Transverse colon (tissue), 4 donors: ENCODE measurements at places on chromosomes 5 and 9. TPM values are rescaled to one million over a fixed set of nuclear protein-coding genes. Genes with fewer than 3 reads are reported as not detected.
A peak's percentile ranks its signal among the peaks of the same experiment; 100 is the strongest.

DNA sequence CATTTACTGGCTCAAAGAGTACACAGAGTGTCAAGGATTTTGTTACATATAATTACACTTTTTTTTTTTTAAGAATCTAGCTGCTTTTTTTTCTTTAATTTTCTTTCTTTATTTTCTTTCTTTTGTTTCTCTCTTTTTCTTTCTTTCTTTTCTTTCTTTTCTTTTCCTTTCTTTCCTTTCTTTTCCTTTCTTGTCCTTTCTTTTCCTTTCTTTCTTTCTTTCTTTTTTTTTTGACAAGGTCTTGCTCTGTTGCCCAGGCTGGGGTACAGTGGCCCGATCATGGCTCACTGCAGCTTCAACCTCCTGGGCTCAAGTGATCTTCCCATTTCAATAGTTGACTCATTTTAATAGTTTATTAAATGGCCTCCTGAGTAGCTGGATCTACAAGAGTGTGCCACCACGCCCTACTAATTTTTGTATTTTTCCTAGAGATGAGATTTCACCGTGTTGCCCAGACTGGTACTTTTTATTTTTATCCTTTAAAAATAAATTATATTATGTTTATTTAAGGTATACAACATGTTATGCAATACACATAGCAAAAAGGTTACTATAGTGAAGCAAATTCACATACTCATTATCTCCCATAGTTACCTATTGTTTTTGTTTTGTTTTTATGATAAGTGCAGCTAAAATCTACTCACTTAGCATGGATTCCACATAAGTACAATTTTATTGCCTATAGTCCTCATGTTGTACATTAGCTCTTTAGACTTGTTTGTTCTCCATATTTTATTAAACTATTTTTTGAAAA is 381.5 kb upstream of the KLF4 start:
- H3K36me3 ChIP-seq: no peaks in the 10 kb centered on the region
- no peaks in the 10 kb centered on the region for H3K4me1 ChIP-seq
- DNase-seq: no peak
- H3K27ac ChIP-seq: no peak overlapping the region
- H3K27me3 ChIP-seq: no peaks in the 10 kb centered on the region

GRCh38 chr5:10632110-10632761 is 68.4 kb downstream of the ANKRD33B start:
- H3K4me1 ChIP-seq: peaks cover 8% of the 10 kb centered on the region
- H3K36me3 ChIP-seq: no peaks in the 10 kb centered on the region
- peak overlapping the region; percentile 22 for H3K27ac ChIP-seq
- no peaks in the 10 kb centered on the region for H3K27me3 ChIP-seq

GRCh38 chr9:122383992-122384461 is 13.2 kb downstream of the PTGS1 start:
- H3K4me1 ChIP-seq: no peaks in the 10 kb centered on the region
- no peak for DNase-seq
- no peaks in the 10 kb centered on the region for H3K27me3 ChIP-seq
- no peak overlapping the region for H3K4me3 ChIP-seq

DNA sequence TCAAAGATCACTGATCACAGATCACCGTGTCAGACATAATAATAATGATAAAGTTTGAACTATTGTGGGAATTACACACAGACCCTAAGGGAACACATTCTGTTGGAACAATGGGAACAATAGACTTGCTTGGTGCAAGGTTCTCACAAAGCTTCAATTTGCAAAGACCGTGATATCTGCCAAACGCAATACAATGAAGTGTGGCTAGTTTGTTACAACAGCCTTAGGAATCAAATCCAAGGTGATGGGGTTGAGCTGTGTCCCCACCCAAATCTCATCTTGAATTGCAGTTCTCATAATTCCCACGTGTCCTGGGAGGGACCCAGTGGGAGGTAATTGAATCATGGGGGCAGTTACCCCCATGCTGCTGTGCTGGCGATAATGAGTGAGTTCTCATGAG is 20.8 kb downstream of the KYAT1 start:
- H3K27me3 ChIP-seq: no peaks in the 10 kb centered on the region
- DNase-seq: no peak
- no peaks in the 10 kb centered on the region for H3K36me3 ChIP-seq
- peaks cover 7% of the 10 kb centered on the region for H3K4me1 ChIP-seq
- no peak overlapping the region for H3K27ac ChIP-seq

- H3K4me1 ChIP-seq: no peaks in the 10 kb centered on the region
- H3K36me3 ChIP-seq: no peaks in the 10 kb centered on the region
- no peak overlapping the region for H3K27ac ChIP-seq
- H3K27me3 ChIP-seq: no peaks in the 10 kb centered on the region
- DNase-seq: no peak
These were observed 133.9 kb downstream of the GRIA1 start for GRCh38 chr5:153624451-153624765.

GRCh38 chr9:35845824-35846771 is 17.1 kb downstream of the TMEM8B start:
- H3K36me3 ChIP-seq: no peaks in the 10 kb centered on the region
- peak overlapping the region; percentile 49 for H3K27ac ChIP-seq
- peaks cover 17% of the 10 kb centered on the region for H3K4me1 ChIP-seq
- DNase-seq: no peak
- no peak overlapping the region for H3K4me3 ChIP-seq

DNA sequence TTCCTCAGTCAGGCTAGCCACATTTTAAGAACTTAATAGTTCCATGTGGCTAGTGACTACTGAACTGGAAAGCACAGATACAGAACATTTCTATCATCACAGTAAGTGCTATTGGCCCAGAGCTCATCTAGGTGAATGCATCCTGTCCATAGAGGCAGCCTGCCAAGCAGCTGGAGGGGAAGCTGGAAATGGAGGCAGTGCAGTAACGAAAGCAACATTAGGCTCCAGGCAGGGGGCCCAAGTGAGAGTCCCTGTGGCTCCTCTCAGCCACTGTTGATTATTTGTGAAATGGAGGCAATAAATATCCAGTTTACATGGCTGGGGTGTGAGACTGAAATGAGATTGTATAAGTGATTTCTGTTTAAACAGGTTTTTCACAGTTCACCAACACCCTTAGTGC is 227.2 kb upstream of the KLF9 start:
- no peak for DNase-seq
- H3K27me3 ChIP-seq: no peaks in the 10 kb centered on the region
- H3K4me3 ChIP-seq: no peak overlapping the region
- H3K4me1 ChIP-seq: no peaks in the 10 kb centered on the region
- no peaks in the 10 kb centered on the region for H3K36me3 ChIP-seq

DNA sequence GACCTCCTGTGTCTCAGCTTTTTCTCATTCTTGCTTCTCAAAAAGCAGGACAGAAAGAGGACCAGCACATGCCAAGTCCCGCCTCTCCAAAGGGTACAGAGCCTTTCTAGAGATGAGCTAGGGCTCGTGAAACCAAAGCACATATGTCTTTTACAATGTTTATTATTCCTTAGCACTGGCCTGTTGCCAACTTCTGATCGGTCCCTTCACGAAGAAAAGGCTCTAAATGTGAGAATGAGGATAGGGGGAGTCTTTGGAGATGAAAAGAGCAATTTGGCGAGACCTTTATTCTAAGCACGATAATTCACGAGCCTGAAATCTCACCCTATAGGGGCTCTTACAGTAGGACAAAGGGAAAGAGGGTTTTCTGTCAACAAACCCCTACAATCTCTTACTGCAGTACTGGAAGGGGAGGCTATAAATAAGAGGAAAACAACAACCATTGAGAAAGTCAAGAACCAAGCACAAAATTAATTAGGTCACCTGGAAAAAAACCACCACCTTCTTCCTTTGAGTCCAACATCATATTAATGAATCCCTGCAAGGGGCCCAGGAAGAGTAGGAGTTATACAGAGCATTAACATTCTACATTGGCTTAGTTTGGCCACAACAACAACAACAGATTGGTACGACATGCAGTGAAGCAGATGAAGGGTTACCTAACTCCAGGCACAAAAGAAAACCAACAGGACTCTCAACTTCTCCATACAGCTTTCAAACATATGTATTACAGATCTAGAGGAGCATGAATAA is 309.5 kb downstream of the PDE4D start:
- peak overlapping the region; percentile 27 for H3K27ac ChIP-seq
- peaks cover 10% of the 10 kb centered on the region for H3K4me1 ChIP-seq
- H3K4me3 ChIP-seq: peak overlapping the region; percentile 24
- peak; percentile 36 for DNase-seq
- H3K27me3 ChIP-seq: no peaks in the 10 kb centered on the region

- peaks cover 14% of the 10 kb centered on the region for H3K4me1 ChIP-seq
- no peak overlapping the region for H3K27ac ChIP-seq
- DNase-seq: no peak
- no peaks in the 10 kb centered on the region for H3K36me3 ChIP-seq
- H3K27me3 ChIP-seq: no peaks in the 10 kb centered on the region
- no peak overlapping the region for H3K4me3 ChIP-seq
These were observed 50.1 kb upstream of the PWWP2A start for GRCh38 chr5:160169326-160169725.

DNA sequence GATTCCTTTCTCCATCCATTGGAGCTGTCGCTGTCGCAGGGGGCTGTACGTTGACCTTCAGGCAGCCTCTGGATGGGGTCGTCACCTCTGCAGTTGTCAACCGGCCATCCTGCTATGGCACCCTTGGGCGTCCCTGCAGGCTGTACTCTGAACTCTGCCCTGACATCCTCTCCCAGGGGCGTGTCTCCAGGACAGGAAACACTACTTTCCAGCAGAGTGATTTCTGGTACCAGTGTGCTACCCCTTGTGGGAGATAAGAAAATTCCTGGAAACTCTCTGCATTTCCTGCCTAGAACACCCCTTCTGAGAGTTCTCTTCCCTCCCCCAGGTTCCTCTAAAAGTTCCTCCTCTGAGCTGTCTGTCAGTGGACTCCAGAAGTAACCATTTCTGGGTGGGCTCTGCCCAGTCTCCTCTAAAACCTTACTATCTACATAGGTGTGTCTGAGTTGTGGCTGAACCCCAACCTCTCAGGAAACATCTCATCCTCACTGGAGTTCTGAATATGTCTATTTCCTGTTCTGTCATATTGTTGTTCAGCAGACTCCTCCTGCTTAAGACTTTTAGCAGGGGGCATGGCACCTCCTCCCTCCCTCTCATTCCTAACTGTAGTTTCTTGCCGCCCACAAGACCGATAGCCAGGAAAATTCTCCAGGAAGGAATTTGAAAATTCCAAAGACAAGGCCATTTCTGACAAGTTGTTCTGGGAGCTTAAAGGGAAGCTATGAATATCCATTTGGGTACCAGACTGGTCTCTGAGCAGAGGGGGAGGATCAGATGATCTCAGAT is 145.3 kb upstream of the RASEF start:
- H3K27me3 ChIP-seq: peaks cover 4% of the 10 kb centered on the region
- no peak for DNase-seq
- H3K4me3 ChIP-seq: no peak overlapping the region
- H3K27ac ChIP-seq: no peak overlapping the region
- no peaks in the 10 kb centered on the region for H3K36me3 ChIP-seq

The LRRC19 gene
- 79.1 TPM for total RNA-seq

The ECM2 gene
- 3.8 TPM for total RNA-seq

The FUT7 gene
- not detected for total RNA-seq

The BAAT gene
- not detected for total RNA-seq
